Activated naive CD4-positive, alpha-beta T cell treated with anti-CD3 and anti-CD28 coated beads for 36 hours (primary cell): ENCODE measurements at places on chromosomes 16 and 17.
A peak's percentile ranks its signal among the peaks of the same experiment; 100 is the strongest.

GRCh38 chr17:44769647-44770084 is 10.9 kb downstream of the ADAM11 start:
- DNase-seq: no peak

GRCh38 chr17:57617218-57617617 is 127.9 kb downstream of the CCDC182 start:
- no peak for DNase-seq

DNA sequence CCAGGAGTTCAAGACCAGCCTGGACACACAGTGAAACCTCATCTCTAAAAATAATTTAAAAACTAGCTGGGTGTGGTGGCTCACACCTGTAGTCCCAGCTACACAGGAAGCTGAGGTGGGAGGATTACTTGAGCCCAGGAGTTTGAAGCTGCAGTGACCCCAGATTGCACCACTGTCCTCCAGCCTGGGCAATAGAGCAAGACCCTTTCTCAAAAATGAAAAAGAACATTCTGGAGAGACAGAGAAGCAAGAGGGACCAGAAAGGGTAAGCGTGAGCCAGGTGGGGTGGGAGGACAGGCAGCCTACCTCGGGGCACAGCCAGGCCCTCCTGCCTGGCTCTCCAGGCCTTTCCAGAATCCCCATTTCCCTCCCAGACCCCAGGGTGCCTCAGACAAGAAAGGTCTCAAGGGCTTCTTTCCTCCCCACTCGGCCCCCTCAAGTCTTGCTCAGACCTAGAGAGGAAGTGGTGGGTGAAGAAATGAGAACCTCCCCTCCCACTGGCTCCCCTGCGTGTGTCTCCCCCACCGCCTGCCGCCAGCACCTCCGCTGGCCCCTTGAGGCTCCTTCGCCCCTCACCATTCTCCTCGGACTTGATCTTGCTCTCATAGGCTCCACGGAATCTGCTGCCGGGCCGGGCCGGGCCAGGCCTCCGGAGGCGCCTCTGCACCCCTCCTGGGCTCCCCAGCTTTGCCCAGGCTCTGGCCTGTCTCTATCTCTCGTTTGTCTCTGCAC is 503 bp downstream of the C16orf54 start:
- DNase-seq: peak; percentile 69

DNA sequence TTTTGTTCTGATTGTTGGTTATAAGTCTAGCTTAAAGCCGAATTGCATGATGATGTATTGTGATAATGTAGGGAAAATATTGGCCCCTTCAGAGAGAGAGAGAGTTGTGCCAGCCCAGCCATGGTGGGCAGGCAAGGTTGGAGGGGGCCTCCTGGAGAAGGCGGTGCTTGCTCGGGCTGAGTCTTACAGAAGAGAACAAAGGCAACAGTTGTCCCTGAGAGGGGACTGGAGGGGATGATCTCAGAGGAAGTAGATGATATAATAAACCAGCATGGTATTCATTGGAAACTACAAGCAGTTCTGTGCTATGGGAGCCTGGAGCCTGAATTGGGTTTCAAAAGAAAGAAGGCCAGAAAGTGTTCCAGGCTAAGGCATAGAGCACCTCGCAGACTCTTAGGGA is 173.8 kb downstream of the RPTOR start:
- DNase-seq: no peak

- DNase-seq: no peak
Observed at GRCh38 chr16:52552643-52553042, 5.7 kb upstream of the TOX3 start.

- DNase-seq: no peak
Observed at GRCh38 chr16:89623511-89624261, 10.2 kb downstream of the DPEP1 start.

GRCh38 chr16:17459903-17460521 is 10.7 kb downstream of the XYLT1 start:
- no peak for DNase-seq

- DNase-seq: no peak
Observed at GRCh38 chr16:30511509-30511908, 14.9 kb downstream of the ZNF768 start.

GRCh38 chr17:17548044-17548443 is 43.5 kb downstream of the PEMT start:
- no peak for DNase-seq

DNA sequence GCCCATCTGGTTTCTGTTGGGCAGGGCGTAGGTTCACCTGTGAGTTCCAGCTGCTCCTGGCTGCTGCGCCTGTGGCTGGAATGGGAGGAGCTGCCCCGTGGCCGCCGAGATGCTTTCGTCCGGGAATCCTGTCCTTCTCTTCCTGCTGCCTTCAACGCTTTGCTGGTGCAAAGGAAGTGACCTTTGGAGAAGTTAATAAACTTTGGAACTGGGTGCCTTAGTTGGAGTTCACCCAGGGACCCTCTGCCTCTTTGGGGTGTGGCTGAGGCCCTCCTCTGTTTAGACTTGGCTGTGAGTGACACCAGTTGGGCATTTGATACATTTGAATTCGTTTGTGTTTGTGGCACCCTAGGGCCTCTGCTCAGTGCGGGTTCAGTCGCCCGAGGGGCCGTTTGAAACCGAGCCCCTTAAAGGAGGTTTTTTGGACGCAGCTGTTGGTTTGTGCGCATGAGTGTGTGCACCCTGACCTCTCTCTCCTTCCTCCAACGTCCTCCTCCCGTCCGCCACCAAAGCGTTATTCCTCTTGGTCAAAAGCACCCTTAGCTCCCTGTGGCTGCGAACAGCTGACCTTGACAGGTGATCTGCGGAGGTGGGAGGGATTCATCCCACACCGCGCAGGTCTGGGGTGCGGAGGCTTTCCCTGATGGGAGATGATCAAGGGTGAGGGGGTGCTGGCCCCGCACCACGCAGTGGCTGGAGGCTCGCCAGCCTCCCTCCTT is 9.0 kb upstream of the SECTM1 start:
- DNase-seq: no peak

DNA sequence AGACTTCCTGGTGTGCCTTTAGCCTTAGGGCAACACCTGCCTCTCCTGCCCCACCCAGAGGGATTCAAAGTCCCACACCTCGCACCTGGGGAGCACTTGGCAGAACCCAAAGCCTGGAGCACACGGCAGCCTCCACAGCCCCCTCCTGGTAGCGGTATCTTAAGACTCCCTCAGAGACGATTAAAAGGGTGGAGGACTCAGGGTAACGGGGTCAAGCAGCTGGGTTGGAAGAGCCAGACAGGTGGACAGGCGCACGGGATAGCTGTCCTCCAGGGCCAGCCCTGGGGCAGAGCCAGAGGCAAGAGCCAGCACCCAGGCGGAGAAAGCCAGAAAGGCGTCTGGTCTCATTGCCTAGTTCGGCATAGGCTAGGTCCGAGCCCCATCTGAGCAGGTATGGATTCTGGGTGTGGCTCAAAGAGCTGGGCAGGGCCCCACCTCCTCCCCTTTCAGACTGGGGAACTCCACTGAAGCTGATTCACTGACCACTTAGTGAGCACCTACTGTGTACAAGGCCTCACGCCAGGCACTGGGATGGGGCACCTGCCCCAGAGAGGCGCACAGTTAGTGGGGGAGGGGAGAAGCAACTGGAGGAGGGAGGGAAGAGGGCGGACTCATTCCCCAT is 55.0 kb upstream of the MEAK7 start:
- DNase-seq: no peak

GRCh38 chr16:49635591-49636581 is 220.0 kb downstream of the ZNF423 start:
- no peak for DNase-seq

- DNase-seq: no peak
Observed at GRCh38 chr17:326010-326621, 26.5 kb downstream of the RPH3AL start.

DNA sequence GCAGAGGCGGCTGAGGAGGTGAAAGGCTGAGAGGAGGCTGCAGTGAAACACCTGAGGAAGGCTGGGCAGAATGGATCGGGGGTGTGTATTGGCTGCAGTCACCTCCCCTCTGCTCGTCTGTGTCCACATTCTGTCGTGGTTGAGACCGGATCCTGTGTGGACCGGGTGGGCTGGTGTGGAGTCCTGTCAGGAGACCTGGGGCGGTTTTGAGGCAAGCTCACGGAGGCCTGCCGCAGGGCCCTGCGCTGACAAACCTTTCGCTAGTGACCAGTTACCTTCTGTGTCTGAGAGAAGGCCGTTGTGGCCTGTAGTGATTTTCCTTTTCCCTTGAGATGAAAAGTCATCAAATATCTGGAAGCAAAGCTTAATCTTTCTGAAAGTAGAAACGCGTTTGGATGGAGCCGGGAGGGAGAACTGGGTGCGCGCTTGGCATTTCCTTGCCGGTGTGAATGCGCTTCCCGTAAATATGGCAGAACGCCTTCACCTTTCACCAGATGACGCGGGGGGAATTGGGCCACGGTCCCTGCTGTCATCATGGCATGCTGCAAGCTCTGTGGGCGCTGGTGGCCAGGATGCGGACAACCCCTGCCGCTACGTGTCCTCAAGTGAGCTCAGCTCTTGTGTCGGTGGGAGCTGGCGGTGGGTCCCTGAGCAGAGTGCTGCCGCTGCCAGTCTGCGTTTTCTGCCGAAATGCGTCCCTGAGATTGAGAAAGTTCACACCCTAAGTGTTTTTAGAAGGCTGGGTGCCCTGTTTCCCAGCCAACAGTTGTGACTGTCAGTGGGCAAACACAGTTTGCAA is 6.3 kb downstream of the BANP start:
- DNase-seq: no peak

GRCh38 chr17:45579529-45580495 is 89.3 kb upstream of the PLEKHM1 start:
- DNase-seq: no peak

DNA sequence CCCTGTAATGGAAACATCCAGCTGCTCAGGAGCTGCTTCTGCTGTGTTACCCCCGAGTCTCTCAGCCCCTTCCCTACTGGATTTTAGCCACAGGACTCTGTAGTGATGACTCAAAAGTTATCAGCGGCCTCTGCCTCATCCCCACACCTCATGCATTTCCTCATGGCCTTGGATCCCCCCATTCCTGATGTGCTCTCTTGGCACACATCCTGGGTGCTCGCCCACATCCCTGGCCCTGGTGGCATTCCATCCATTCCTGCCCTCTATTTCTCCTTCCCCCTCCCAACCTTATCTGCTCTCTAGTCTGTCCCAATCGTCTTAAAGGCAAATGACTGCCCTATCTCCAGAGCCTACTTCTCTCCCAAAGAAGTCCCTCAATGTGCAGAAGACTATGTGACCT is 24.6 kb downstream of the MARF1 start:
- DNase-seq: no peak

- no peak for DNase-seq
Observed at GRCh38 chr17:21177401-21177800, 36.6 kb downstream of the TMEM11 start.

- DNase-seq: peak; percentile 30
Observed at GRCh38 chr16:50371936-50372595, 3.3 kb upstream of the BRD7 start.

DNA sequence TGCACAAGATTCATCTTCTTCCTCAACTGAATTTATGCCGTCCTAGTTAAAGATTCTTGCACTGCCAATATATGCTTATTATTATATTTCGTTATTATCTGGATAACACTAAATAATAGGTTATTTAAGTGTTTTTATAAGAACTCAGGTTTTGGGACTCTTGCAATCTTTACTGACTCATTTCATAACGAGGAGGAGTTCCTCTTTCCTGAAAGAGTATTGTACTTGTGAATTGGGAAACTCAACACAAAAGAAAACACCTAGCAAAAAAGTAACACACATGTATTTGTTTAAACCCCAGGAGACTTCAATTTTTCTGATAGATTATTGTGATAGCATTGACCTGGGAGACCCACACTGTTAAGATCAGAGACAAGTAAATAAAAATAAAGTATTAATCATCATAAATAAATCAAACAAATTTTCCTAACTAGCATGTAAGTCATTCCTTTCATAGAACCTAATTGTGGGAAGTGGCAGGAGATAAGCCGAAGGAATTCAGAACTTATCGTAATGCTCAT is 505.8 kb downstream of the KCNJ2 start:
- no peak for DNase-seq

- DNase-seq: no peak
Observed at GRCh38 chr16:52561910-52562741, 15.2 kb upstream of the TOX3 start.

DNA sequence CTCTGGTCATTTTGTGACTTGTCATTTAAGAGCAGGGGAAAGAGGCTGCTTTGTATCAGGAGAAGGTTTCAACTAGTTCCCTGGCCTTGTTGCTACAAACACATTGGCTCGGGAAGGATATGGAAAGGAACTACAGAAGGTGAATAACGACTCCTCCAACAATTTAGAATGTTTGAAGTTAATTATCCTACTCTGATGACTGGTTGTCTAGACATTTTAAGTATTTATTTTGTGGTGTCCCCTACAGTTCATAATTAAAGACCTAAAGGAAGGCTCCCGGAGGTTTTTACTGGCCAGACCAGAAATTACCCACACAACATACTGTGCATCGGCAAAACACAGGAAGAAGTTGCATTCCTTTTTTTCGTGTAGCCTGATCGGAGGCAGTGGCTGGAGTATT is 515.8 kb upstream of the SALL1 start:
- DNase-seq: no peak

DNA sequence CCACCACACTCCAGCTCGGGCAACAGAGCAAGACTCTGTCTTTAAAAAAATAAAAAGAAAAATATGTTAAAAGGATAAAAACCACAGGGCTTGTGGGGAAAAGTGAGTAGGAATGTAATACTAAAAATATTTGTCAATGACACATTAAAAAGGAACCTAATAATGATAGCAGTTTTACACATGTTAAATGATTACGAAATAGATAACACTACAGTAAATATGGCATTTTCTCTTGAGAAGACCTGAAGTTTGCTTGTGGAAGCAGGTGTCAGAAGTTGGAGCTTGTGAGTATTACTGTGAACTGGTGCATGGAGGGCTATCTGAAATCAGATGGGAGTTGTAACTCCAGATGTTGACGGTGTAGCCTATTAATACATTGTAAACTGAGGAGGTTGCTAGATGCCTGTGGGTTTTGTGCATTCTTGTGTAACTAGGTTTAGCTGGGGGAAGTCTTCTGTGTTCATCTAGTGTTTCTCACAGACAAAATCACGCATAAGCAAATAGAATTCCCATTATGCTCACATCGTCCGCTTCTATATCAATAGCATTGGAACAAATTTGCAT is 44.2 kb upstream of the CLEC18A start:
- DNase-seq: no peak

DNA sequence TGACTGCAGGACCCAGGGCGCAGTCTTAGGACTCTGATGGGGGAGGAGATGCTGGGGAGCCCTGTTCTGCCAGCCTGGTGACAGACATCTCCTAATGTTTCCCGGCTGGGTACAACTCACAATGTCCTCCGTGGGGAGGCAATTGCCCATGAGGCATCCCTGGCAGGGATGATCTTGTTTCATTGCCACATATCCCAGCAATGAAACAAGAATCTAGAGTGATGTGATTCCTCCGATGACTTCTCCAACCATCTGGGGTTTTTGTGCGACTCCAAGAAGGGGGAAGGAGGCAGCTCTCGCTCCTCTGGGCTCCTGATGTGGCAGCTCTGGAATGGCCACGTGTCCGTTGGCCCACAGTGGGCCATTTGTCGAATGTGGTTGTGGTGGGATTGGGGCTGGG is 255.8 kb downstream of the SEC14L1 start:
- no peak for DNase-seq

- DNase-seq: peak; percentile 43
Observed at GRCh38 chr17:19418251-19418992, 7.4 kb downstream of the RNF112 start.
